ENCODE measurements at places on chromosomes 7 and 10.

GRCh38 chr7:39421251-39421650 is 145.0 kb upstream of the YAE1 start:
- DNase-seq: no peak

- DNase-seq: no peak
These were observed 366.3 kb upstream of the CHRM2 start for GRCh38 chr7:136502162-136502561.

DNA sequence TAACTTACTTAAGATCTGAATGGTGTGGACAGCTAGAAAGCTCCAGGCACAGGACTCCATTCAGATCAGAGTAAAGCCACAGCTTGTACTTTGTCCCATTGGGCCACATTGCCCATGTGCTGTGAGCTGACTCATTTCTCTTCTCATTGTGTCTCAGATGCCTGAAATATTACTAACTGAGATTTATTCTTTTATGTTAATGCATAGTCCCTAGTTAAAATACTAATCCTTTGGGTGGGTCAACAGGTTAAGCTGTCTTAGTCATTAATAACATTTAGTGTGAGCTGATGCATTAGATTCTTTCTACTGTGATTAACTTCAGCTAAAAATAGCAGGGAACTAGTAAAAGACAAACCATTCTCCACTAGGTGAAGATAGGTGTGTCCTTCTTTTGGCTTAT is 104.7 kb upstream of the ARMC3 start:
- no peak for DNase-seq

GRCh38 chr10:78351283-78351682 is 317.6 kb downstream of the RPS24 start:
- no peak for DNase-seq

DNA sequence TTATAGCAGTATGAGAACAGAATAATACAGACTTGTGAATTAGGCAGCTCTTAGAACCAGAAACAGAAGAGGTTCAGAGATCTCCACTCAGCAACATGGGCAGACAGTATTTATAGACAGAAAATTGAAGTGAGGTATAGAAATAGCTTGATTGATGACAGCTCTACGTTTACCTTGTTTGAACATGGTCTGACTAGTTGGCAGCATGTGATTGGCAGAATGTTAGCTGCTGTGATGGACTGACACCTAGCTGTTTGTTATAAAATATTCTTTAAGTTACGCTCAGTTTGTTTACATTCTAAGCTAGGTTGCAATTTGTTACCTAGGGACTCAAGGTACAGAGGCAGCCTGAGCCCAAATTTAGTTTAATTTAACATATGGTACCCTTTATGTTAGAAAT is 73.7 kb upstream of the TMEM229A start:
- DNase-seq: no peak

GRCh38 chr7:132080967-132081668 is 495.2 kb downstream of the PLXNA4 start:
- DNase-seq: no peak

DNA sequence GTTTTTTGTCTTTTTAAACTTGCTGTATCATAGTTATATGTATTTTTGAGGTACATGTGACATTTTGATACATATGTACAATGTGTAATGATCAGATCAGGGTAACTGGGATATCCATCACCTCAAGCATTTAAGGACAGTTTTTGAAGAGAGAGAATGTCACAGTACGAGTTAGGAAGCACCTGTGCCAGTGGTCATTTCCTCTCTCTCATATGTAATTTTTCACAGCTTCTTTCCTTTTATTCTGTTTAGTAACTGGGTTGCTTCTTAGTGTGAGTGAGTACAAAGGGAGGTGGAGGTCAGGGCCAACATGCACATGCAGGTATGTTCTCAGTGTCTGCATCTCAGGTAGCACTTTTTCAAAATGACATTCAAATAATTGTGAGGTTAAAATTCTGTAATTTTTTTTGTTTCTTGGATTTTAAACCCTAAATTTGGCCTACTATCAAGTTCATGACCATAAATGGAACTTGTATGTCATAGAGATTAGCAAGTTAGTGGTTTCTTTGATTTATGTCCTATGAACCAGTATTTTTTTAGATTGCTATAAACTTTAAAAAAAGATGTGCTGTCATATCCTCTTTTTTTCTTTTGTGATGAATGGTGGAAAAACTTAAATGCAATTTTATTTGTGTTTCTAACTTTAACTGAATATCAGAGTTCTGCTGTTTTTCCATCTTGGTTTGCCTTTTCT is 42.7 kb downstream of the SNX10 start:
- no peak for DNase-seq

DNA sequence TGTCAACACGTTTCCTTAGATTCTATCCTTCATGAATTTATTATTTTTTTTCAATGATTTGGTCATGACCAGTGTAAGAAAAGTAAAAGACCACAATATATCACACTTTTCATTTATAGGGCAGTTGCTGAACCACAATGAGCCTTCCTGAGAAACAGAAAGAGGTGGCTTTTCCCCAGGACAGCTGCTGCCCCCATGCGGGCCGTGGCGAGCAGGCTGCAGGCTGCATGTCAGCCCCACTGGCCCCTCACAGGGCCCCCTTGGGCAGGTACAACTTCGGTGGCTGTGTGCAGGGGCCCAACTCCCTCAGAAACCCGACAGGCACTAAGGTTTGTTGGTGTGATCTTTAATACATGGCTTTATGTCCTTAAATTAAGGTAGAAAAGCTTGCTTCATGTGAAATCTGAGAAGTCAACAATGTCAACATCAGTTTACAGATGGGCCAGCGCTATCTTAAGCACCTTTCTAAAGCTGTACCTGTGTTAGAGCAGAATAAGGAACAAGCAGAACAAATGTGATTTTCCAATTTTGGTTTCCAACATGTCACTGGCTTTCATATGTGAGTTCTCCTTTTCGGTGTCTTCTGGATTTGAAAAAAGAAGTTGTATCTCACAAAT is 10.6 kb downstream of the BEND7 start:
- DNase-seq: no peak

- peak; percentile 49 for DNase-seq
These were observed 529 bp downstream of the HPS1 start for GRCh38 chr10:98446151-98446660.

DNA sequence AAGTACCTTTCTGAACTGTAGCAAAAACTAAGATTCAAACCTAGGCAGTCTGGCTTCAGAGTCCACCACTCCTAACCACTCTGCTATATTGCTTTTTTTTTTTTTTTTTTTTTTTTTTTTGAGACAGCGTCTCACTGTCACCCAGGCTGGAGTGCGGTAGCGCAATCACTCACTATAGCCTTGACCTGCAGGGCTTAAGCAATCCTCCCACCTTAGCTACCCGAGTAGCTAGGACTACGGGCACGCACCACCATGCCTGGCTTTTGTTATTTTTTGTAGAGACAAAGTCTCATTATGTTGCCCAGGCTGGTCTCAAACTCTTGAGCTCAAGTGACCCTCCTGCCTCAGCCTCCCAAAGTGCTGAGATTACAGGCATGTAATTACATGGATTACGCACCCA is 10.1 kb upstream of the SLF2 start:
- no peak for DNase-seq

- DNase-seq: no peak
These were observed 5.9 kb downstream of the FEZF1 start for GRCh38 chr7:122298618-122299017.

DNA sequence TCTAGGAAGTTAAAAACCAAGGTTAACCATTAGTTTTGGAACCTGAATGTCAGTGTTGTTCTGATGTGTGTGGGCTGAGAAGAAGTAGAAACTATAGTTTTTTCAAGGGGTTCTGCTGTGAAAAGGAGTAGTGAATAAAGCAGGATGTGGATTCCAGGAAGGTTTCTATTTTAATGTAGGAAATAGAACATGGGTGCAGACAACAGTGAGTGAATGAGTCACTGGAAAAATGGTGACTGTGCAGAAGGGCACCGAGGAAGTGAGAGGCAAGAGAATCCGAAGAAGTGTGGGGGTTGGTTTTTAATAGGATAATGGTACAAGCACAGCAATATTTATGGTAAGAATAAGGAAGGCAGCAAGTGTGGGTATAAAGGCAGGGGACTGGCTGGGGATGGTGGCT is 120.4 kb downstream of the ARHGAP21 start:
- no peak for DNase-seq

- no peak for DNase-seq
These were observed 779 bp downstream of the FAM241B start for GRCh38 chr10:69630651-69631400.

GRCh38 chr7:46319841-46320240 is 398.8 kb upstream of the IGFBP3 start:
- DNase-seq: no peak

- no peak for DNase-seq
These were observed 13.4 kb downstream of the HIP1 start for GRCh38 chr7:75725306-75725705.

DNA sequence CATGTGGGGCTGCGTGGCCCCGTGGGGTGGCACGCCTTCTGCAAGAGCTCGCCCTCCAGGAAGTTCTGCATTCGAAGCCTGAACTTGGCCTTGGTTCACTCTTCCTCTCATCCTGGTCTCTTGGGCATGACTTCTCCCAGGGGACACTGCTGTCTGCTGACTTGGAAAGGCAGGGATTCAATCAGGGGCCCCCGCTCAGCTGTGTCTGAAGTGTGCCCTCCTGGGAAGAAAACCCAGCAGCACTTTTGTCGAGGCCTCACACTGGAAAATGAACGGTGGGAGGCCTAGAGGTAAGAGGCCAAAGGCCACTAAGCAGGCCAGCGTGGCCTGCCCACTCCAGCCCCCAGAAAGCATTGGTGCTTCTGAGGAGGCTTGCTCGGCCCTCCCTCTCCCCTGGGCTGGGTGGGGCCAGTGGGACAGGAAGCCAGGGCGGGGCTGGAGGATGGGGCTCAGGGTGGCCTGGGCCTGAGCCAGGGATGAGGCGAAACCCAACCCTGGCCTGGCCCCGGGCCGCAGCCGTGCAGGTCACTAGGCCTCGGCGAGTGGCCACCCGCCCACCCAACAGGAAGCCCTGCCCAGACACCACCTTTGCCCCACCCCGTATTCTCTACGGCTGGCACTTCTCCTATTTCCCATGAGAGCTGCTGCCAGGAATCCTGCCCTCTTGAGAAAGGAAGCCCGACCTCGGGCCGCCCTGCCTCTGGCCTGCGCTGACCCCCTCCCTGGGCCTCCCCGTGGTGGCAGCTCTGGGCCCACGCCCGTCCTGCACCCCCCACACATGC is 81.1 kb downstream of the ZMIZ1 start:
- peak; percentile 28 for DNase-seq

- DNase-seq: no peak
These were observed 104.0 kb downstream of the FAM107B start for GRCh38 chr10:14670551-14671240.

GRCh38 chr7:21805791-21806190 is 139.9 kb downstream of the CDCA7L start:
- no peak for DNase-seq

- no peak for DNase-seq
These were observed 25.5 kb downstream of the FZD1 start for GRCh38 chr7:91289633-91290254.

- DNase-seq: no peak
These were observed 286.2 kb downstream of the KCNMA1 start for GRCh38 chr10:77351386-77351785.

DNA sequence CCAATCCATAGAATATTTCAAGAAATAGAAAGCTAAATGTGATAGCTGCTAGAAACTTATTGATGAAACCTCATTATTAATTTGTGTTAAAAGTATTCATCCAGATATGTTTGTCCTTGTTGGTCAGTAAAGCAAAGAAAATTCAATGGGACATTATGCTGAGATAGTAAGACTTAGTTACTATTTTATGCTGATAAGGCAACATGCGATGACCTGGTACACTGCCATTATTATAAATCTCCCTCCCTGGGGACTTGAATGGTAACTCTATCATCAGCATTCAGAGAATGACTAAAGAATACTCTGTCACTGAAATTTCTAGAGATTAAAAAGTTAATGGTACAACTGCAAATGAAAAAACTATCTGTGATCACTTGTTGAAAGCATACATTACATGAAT is 54.9 kb downstream of the ARHGAP12 start:
- no peak for DNase-seq

- DNase-seq: no peak
These were observed 101.7 kb downstream of the SLC16A9 start for GRCh38 chr10:59607970-59608369.

GRCh38 chr10:51371743-51372142 is 297.5 kb downstream of the PRKG1 start:
- no peak for DNase-seq

- DNase-seq: no peak
These were observed 126.1 kb upstream of the FAM20C start for GRCh38 chr7:66296-66695.

DNA sequence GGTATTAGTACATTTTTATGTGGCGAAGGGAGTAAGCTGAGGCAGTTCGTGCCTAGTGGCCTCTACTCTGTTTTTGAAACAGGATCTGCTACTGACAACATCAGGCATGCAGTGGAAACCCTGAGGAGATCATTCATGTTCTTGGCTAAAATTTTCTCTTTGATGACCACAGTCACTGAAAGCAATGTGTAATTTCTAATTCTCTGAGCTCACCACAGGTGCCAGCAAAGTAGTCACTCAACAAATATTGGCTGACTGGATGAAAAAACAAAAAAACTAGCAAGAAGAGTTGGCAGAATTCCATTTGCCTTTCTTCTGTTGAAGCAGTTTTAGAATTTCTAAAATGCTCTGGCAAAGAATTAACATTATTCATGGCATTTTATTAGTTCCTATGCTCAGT is 176.5 kb upstream of the KCTD7 start:
- no peak for DNase-seq

- no peak for DNase-seq
These were observed 327.1 kb downstream of the FRMD4A start for GRCh38 chr10:14003517-14004184.

DNA sequence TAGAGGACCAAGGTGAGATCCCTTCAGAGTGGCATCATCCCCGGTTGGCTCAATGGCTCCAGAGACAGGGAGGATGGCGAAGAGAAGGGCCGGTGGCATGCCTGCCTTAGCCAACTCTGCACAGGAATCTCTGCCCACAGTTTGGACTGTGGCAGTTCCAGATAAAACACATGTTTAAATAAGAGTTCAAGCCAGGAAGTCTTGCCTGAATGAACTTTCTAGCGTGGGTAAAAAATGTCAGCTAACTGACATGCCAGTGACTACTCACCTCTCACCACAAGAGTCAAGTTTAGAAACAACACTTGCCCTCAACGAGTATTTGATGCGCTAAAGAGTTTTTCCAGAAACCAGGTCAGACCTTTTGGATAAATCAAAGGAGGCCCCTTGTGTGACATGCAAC is 3.0 kb downstream of the NOD1 start:
- DNase-seq: no peak

GRCh38 chr7:28160551-28160991 is 20.0 kb downstream of the JAZF1 start:
- DNase-seq: no peak

DNA sequence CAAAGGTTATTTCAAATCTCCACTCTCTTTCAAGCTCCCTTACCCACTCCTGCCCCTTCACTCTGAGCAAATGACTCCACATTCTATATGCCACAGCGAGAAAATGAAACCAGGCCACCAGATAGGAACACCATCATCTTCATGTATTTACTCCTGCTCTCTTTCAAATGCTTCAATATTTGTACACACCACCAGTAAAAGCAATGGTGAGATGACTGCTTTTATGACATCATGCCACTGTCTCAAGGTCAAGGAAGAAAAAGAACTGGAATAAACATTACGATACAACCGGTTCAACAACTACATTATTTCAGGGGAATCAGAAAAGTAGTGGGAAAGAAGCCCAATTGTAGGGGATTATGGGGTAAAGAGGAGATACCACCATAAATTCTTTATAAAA is 32.7 kb downstream of the PUS7 start:
- DNase-seq: no peak

GRCh38 chr7:149085866-149086265 is 4.7 kb downstream of the ZNF786 start:
- no peak for DNase-seq
